Stimulated activated CD8-positive, alpha-beta memory T cell treated with anti-CD3 and anti-CD28 coated beads, Interleukin-15, amount 100 ng/mL, for 4 hours (primary cell): ENCODE measurements at places on chromosomes 16 and 17.

GRCh38 chr17:44356241-44356640 lies 7.4 kb downstream of the FAM171A2 start:
- DNase-seq: no peak

DNA sequence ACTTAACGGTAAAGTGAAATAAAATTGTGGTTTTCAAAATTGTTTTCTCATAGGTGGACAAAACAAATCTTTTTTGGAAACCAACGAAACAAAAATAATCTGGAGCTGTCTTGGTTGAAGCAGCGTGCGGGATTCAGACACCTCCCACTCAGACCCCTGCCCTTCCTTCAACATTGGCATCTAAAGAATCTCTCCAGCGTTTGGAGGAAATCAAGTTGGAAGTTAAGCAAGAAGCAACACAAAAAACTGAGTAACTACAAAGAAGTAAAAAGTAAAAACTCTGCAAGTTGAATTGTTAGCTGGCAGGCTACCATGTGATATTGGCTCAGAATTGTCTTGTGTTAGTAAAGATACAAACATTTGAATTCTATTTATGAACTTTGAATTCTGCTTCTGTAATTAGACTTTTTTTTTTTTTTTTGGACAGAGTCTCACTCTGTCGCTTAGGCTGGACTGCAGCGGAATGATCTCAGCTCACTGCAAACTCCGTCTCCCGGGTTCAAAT lies 361.0 kb upstream of the PMFBP1 start:
- DNase-seq: no peak

DNA sequence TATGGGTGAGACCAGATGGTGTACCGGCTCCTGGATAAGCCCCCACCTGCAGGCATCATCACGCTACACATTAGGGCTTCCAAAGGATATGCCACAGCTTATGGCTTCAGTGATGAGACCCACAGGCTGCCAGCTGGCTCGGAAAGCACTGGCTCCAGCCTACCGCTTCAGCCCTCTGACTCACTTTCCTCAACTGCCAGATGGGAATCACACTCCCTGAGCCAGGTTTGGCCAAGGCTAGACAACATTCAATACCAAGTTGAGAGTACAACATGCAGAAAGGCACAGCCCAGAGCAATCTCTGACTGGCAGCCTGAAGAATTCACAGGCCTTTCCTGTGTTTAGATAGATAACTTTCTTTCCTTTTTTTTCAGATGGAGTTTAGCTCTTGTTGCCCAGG lies 10.3 kb downstream of the CENPV start:
- no peak for DNase-seq

- DNase-seq: no peak
Observed at GRCh38 chr17:82328141-82328993, 5.2 kb downstream of the SECTM1 start.

GRCh38 chr16:19382887-19383816 lies 34.5 kb upstream of the TMC5 start:
- no peak for DNase-seq

GRCh38 chr16:20613481-20614185 lies 37.5 kb upstream of the ACSM2B start:
- no peak for DNase-seq

- no peak for DNase-seq
Observed at GRCh38 chr16:85392756-85393673, 220.1 kb upstream of the GSE1 start.

GRCh38 chr17:42026857-42027589 lies 7.1 kb downstream of the NKIRAS2 start:
- DNase-seq: no peak

DNA sequence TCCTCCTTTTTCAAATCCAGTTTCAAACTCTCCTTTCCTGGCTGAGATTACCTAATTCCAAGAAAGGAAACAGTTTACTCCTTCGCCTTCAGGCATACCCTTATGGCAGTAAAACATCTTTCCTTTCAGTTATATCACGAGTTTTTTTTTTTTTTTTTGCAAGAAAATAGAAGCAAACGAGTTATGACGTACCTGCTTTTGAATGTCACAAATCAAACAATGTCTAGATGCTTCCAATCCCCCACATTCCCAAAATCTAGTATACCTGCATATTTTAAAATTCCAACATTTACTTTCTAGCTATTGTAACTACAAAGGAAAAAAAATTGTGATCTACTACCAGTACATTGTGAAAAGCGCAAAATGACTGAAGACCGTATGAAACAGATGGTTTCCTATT lies 28.9 kb downstream of the GSPT1 start:
- DNase-seq: no peak

GRCh38 chr16:23874613-23875294 lies 39.0 kb downstream of the PRKCB start:
- DNase-seq: no peak

DNA sequence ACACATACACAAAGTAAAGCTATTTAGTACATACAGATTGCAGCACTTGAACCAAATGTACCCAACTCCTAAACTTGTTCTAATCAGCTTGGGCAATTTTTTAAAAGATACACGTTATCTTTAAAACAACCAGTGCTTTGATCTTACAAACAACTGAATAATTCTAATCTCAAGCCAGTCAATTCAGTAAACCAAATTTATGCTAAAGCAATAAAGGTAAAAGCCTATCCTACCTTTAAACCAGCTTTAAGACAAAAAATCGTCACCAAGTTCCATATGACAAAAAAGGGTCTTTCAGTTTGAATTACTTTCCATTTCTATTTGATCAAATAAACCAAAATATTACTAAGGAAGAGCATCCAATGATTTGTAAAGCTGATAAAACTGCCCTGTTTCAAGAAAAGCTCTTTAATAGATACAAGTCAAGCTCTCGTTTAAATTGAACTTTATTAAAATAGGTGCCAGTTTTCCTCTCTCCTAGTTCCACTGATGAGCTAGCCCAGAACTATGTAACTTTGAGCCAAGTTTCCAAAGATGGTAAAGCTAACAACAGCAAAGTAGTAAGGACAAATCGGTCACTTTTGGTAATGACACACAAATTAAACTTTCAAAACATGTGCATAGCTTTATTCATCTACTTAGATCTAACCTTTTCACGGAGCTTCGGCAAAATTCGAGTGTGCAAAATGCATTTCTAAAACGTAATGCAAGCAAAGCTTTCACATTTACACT lies 10.2 kb downstream of the CRYBA1 start:
- DNase-seq: no peak

GRCh38 chr16:49416001-49416675 lies 42.5 kb downstream of the C16orf78 start:
- no peak for DNase-seq
